ENCODE measurements at places on chromosomes 4 and X. TPM values are rescaled to one million over a fixed set of nuclear protein-coding genes. Genes with fewer than 3 reads are reported as not detected.

FAM47E gene
- total RNA-seq, result 4.3 TPM

HSFX1 gene
- 3.9 TPM for total RNA-seq

RAB41 gene
- total RNA-seq, result not detected

HSD17B13 gene
- 1.9 TPM for total RNA-seq

PRR32 gene
- 0.48 TPM for total RNA-seq

DNA sequence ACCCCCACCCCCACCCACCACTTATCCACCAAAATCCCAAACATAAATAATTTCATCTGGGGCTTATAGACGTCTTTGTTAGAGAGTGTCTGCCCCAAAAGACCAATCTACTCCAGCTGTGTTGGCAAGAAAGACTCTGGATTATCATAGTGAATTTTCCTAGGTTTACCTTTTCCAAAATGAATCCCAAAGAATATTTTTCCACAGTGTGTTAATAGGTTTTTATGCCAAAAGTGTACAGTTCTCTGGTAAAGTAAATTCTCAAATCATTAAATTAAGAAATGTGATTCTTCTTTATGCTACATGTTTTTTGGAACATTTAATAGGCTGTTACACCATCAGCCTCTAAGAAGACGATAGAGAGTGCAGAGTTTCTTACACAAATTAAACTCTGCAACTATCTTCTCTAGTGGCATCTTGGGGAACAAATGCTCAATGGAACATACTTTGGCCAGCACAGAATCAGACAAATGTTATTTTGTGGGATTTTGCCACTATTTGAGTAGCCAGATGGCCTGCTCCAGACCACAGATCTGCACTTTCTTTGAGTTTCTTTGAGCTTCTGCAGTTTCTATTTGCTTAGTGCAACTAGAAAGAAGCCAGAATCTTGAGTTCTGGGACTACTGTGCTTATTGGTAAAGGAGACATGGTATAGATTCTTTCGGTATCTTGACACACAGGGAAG is 206.0 kb downstream of the KIT start:
- DNase-seq, result no peak

DNA sequence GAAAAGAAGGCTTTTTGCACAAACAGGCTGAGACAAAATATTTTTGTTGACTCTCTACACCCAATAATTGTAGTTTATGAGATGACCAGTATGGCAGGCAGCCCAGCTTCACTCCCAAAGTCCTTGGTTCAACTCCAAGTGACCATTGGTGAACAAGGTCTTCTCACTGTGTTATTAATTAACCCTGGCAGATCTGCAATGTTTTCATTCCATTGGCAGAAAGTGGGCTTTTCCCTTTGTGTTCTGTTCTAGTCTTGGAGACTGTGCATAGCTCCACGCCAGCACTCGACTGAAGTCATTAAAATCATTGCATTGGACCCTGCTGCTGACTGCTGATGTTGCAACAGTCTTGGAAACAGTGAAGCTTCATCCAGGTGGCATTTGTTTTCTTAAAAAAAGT is 277.3 kb upstream of the HAND2 start:
- no peak for DNase-seq

DNA sequence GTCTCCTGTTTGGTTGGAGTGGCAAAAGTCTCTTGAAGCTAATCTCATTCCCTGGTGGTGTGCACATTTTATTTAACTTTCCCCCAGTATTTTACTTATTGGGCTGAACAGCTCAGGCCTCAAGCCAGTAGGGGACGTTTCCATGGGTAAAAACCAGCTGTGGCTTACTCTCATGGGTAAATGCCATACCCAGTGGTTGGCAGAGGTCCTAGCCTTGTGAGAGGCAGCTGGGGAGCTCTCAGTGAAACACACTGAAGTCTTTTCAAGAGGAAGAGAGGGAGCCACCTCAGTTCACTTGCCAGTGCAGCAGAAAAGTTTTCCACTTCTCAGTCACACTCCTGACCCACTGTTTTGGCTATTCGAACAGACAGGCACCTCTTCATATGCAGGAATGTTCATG is 1964.2 kb downstream of the ARAP2 start:
- DNase-seq, result no peak

DNA sequence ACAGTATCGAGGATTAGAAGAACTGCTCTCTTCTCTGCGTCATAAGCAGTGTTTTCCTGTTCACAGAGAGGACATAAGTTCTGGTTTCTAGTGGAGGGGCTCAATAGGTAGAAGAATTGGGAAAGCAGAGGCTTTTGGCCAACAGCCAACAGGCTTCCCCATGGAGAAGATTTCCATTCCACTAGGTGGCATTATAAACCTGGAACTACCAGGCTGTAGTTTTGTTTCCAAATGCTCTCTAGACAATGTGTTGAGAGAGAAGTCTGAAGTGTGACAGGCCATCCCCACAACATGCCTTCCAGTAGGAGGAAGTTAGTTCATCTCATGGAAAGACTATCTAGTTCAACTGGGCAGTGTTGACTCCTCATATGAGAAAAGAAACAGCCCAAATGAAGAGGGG is 63.8 kb upstream of the ANXA10 start:
- no peak for DNase-seq

- peak; percentile 6 for DNase-seq
Measured at GRCh38 chrX:138128027-138128671, 562.2 kb downstream of the ZIC3 start.

GRCh38 chr4:654871-655463 is 19.1 kb downstream of the ATP5ME start:
- no peak for DNase-seq

DNA sequence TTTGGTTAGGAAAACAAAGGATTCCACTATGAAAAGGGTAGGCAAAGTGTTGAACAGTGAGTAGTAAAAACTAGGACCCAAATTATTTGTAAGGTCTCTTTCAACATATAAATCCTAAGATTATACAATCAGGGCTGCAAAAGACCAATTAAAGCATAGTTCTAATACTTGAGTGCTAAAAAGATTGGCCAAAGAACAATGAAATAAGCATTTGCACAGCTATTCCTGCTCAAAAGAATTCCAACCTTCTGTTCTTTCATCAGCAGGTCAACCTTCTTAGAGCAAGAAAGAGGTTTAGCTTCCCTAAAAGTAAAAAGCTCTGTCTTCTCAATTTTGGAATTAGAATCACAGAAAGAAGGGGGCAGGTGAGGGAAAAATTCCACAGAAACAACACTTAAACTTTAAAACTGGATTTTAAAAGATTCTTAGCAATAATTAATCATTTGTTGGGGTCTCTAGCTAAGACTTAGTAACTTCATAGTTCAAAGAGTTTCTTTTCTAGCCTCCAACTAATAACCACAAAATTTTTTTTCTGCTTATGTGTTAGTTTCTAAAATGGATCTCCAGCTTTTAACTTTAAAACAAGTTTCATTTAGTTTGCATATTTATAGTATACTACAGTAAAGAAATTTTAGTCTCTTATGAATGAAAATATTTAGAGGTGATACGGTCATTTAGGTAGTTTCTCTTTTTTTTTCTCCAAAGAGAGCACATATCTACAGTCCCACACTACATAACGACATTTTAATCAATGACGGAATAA is 16.3 kb downstream of the TSPAN5 start:
- DNase-seq, result no peak

GRCh38 chrX:77875372-77875771 is 19.9 kb downstream of the MAGT1 start:
- DNase-seq, result no peak

- DNase-seq, result peak; percentile 67
Measured at GRCh38 chr4:141329174-141329569, 108.5 kb downstream of the ZNF330 start.

DNA sequence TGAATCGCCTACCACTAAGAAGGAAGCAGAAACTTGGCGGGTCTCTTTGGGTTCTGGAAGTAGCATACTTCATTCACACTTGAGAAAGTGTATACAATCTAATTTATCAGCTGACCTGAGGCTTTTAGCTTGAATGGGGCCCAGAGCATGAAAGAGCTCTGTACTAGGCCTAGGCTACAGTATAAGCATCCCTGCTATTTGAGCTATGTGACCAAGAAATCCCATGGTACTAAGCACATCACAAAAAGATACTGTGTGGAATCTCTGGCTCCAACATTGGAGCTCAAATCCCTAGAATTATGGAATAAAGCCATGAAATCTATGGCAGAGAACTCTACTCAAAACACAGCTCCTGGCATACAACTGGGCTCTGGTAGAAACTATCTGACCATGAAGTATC is 43.9 kb upstream of the CCDC149 start:
- DNase-seq, result peak; percentile 22
